ENCODE measurements at places on chromosomes 7 and 10.

- DNase-seq = no peak
Observed at GRCh38 chr7:47413526-47414341, 168.2 kb downstream of the TNS3 start.

DNA sequence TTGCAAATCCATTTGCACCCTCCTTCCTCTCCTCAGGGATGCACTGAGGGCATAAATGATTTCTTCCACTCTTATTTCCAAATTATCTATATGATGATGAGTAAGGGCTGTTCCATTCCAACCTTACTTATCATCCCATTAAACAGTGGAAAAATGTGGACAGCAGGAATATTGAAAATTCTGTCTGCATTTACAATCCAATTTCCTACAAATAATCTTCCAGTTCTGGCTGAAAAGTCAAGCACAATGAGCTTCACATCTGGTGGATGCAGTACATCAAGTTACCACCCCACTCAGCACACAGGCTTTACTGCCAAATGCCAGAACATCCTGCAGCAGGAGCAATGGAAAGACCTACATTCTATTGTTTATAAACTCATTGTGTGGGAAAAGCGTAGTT is 345.0 kb upstream of the STEAP1 start:
- no peak for DNase-seq

- DNase-seq = no peak
Observed at GRCh38 chr7:17660116-17660515, 280.2 kb downstream of the SNX13 start.

DNA sequence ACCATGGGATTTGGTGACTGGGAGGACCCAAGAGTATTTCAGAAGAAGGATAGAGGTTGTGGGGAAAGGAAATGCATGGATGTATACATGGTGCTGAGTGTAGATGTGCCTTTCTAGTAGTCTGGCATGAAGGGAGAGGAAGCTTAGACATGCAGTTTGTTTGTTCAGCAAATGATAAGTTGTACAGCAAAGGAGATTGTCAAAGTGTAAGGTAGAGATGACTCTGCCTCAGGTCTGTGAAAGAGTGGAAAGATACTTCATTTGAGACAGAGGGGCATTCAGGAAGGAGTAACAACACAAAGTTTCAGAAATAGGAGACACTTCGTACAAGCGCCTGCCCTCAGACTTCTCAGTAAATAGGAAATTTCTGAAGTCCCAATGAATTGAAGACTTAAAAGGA is 152.3 kb downstream of the CELF2 start:
- no peak for DNase-seq

DNA sequence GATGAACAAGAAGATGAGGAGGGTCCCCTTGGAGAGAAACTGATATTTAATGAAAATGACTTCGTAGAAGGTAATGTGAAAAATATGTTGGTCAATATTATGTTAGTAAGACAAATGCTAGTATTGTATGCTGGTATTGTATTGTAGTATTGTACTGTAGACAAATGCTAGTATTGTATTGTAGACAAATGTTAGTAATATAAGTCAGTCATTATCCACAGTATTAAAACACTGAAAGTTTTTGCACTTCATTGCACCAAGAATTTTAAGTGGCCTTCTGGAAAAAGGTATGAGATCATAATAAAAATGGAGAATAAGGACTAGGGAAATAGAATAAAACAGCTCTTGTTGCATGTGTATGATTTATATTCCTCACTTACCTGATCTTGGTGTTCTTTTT is 17.5 kb downstream of the CSGALNACT2 start:
- DNase-seq = no peak

DNA sequence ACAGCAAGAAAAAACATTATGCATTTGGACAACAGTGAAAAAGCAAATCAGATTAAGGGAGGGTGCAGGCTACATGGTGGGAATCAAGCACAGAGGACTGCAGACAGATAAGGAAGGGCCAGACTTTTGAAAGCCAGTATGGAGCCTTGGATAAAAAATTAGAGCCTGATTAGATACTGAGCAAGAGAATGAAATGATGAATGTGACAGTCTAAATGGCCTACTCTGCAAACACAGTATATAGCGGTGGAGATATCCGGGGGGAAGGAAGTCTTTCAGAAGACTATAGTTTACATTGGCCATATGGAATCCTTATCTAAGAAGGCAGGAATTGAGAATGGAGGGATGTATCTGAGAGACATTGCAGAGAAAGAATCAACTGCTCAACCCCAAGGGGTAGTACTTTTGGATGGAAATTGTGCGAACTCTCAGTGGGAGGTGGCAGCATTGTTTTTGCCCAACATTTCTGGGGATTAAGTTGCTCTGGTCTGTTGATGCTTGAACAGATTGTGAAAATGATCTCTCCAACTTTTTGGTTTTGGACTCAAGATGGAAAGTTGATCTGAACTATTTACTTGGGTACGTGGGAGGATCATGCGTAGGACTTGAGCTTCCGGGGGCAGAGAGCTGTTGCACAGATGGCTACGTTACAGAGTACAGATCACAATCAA is 39.4 kb upstream of the CHCHD3 start:
- no peak for DNase-seq

DNA sequence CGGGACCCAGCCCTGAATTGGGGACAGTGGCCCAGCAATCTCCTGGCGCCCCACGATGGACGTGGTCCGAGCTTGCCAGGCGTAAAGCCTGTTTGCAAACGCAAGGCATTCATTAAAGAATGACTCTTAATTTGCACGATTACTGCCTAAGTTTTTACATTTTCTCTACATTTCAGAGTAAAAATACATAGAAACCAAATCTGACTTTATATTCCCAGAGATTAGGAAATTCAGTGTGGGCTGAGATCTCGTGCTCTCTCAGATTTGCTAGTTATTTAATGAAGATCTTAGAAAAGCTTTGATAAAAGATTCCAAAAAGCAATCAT is 337 bp upstream of the CCDC3 start:
- DNase-seq = no peak

DNA sequence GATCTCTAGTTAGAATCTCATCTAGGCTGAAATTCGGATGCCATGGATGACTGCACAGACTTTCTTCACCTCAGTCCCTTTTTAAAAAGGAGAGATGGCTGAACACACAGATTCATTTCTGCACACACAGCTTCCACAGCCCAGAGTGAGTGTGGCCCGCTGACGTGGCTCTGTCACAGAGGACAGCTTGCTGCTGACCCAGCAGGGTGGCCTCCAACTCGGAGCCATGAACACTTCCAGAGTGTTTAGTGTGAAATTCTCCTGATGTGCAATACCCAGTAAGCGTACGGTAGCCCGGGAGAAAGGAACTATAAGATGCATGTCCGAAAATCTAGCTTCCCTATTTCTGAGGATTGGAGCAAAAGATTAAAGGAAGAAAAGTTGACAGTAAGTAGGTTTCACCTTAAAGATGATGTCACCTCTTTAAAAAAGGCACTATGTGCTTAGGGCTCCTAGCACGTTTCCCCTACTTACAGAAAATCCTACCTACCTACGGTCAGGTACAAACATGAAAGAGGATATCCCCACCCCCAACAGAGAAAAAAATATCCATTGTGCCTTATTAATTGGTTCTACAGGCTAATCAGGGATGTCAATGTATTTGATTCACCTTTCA is 162.2 kb downstream of the RAPGEF5 start:
- no peak for DNase-seq

DNA sequence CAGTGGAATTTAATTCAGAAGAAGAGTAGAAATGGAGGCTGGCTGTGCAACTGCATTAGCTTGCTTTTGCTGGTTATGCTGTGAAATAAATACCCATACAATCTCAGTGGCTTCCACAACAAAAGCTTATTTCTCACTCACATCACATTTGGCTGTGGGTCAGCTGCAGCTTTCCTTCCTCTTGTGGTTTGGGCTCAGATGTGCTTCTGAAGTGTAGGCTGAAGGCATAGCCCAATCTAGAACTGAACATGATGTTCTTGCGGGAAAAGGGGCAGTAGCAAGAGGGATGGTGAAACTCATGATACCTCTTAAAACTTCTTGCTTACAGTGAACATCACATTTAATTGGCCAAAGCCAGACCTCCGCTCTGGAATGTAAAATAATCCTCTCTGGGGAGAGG is 119.9 kb downstream of the HECW1 start:
- no peak for DNase-seq

DNA sequence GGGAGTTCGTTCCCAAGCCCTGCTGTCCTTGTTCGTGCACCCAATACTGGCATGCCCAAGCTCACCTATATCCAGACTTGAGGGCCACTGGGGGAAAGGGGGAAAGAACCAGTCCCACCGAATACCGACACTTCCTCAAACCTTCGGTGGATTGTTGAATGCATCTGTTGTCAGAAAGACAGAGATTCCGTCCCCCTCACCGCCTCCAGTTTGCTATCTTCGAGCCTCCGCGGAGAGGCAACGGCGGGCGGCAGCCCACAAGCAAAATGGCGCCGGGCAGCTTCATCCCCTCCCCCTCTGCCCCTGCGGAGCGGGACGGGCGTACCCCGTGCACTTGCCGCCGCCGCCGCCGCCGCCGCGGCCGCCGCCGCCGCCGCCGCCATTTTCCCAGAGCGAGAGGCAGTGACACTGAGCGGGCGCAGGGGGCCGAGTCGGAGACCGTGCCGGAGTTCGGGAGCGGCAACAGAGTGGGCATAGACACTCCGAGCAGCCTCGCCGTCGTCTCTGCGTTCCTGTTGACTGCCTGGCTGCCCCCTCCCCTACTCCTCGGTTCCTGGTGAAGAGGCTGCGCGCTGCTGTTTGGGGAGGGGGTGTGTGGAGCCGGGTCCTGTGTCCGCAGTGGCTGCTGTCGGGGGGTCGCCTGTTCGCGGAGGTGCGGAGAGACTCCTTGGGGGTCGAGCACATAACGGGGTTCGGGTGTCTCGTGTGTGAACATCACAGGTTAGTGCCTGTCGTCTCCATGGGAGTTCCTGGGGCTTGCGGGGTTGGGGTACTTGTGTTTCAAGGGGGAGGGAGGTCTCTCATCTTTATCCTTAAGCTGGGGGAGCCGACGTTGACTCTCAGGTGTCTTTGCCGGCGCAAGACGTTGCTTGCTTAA is at the start of gene KMT2E:
Gene KMT2E, plus strand, starts transcription at position 390 of the 877 bp plus-strand sequence. CDS start 26,748 bp downstream, outside the sequence.
- DNase-seq = peak; percentile 92

GRCh38 chr7:129146237-129146979 is 1.9 kb downstream of the TSPAN33 start:
- DNase-seq = no peak

GRCh38 chr7:85529201-85529600 is 342.3 kb upstream of the SEMA3D start:
- DNase-seq = no peak

DNA sequence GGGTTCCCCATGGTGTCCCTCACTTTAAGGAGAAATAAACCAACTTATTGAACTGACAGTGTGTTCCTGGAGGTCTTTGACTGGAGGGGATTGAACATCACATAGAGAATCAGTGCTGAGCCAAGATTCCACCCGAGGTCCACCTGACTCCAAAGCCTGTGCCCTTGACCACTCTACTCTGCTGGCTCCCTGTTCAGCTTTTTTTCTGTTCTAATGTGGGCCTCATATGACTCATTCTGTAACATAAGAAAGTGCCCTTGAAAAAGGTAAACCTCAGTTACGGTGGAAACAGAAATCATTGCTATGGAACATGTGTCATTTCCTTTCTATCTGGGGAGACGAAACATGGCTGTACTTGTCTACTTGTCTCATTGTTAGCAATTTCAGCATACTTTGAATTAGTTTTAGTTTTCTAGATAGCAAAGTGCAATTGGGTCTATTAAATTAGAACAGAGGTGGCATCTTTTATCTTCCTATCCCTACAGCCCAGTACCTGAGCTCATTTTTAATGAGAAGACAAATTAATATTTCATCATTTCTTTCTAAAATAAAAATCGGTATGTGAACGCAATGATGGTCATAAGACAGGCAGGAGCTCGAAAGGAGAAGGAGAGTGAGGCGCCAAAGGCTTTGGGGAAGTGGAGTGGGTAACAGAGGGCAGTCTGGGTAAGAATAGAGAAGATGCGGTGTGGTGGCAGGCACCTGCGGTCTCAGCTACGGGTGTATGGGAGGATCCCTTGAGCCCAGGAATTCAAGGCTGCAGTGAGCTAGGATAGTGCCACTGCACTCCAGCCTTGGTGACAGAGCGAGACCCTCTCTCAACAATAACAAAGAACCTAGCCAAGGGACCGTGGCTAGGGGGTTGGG is 1.5 kb downstream of the GSDME start:
- DNase-seq = peak; percentile 26

DNA sequence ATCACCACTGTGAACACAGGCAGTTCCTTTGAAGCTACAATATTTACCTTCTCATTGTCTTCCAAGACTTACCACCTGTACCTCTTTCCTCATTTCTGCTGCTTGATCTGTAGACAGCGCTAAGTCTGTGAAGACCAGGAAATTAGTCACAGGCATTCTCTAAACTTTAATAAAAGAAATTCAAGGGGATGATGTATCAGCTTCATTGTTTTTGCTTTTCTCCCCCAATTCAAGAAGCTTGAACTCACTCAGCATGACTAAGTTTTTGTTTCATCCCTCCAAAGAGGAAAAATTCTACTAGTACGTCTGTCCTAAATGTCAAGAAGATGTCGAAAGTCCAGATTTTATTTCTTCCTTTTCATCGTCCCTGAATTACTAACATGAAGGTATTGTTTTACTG is 75.3 kb upstream of the PPP1R9A start:
- DNase-seq = no peak

- no peak for DNase-seq
Observed at GRCh38 chr10:103833731-103834365, 21.5 kb downstream of the SH3PXD2A start.

DNA sequence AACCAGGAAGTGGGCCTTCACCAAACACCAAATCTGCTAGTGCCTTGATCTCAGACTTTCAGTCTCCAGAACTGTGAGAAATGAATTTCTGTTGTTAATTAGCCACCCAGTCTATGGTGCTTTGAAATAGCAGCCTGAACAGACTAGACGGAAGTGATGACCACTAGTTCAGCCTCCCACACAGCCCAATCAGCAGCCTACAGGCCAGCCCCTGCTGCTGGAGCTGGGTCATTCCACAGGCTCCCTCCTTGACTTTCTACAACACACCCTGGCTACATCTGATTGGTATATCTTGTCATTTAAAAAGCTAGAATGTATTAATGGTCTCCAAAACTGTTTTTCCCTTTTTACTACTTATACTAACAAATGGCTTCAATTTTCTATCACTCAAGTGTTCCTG is 277.2 kb upstream of the TAC1 start:
- DNase-seq = no peak

DNA sequence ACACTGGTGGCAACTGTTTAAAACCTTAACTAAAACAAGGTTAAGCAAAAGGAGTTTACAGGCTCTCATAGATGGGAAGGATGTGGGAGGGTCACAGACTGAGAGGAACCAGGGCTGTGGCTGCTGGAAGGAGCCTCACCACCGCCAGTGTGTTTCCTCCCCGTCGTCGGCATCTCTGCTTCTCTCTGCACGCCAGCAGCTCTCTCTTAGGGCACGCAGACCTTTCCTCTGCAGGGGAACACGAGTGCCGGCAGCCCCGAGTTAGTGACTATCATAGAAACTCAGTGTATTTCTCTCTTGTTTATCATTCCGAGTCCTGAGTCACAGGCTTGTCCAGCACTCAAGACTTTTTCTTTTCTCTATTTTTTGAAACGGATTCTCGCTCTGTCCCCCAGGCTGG is 8.1 kb upstream of the SH2D4B start:
- DNase-seq = peak; percentile 66
